ENCODE measurements at places on chromosomes 3 and 15.

DNA sequence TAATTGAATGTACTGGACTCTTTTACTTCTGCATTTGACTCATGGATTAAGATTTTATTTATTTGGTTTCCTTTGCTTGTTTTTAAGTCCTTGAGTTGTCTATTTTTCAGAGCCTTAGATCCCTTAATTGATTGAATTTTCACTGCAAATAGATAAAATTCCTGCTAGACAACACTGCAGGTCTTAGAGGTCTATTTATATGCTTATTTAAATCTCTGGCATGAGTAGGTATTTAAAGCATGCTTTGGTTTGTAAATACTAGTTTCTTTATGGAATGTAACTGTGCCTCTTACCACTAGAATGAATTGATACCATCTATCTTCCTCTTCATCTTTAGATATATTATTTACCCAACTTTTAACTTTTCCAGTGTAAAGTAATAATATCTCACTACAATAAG lies 20.0 kb downstream of the PLSCR5 start:
- DNase-seq: no peak

GRCh38 chr3:28326458-28326926 lies 22.0 kb upstream of the ZCWPW2 start:
- no peak for DNase-seq

DNA sequence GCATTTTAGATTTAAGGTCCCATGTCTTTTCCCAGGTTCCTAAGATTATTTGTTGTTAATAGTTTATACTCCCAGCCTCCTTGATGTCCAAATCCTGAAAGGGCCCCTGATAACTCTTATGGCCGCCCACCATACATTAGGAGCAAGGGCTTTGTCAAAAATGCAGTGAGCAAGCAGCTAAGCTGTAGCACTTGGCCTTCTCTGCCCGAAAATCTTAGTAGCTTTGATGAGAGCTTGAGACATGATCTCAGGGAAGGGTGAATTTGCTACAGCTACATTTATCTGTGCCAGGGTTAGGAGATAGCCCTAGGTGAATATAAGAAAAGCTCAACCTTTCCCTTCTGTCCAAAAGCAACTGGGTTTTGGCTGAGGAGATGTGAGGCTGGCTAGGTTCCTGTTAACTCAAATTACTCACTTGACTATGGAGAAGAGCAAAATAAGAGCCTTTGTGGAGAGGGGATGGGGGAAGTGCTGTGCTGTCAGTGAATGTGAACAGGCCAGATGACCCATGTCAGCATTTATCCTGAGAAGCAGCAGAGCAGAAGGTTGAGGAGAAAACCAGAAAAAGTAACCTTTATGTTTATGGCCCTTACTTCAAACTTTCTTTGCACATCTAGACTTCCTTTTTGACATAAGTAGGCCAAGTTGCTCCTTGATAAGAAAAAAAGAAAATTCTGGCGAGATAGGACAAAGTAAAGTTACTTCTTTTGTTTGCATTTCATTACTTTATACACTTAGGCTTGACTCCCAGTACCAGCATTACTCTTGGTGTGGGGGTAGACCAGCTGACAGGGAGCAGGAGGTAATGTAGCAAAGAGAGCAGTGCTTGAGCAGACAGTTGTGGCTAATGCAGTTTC lies 21.1 kb downstream of the MAPK6 start:
- DNase-seq: peak; percentile 6

DNA sequence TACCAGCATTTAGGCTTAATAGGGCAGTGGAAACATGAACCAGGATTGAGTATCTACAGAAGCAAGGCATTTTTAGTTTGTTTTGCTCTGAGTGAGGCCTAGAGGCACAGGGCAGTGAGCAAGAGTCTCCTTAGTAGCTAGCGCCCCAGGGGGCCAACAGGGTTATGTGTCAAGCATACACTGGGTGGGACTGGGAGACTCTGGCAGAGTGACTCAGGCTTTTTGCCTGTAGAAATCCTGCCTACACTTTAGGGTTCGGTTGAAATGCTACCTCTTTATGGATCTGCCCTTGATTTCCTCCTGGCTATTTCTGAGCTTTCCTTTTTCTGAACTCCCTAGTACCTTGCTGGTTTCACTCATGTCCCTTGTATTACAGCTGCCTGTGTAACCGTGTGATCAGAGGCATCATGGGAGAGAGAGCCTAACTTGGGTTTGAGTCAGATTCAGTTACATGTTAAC lies 72.2 kb downstream of the TOP2B start:
- DNase-seq: no peak

DNA sequence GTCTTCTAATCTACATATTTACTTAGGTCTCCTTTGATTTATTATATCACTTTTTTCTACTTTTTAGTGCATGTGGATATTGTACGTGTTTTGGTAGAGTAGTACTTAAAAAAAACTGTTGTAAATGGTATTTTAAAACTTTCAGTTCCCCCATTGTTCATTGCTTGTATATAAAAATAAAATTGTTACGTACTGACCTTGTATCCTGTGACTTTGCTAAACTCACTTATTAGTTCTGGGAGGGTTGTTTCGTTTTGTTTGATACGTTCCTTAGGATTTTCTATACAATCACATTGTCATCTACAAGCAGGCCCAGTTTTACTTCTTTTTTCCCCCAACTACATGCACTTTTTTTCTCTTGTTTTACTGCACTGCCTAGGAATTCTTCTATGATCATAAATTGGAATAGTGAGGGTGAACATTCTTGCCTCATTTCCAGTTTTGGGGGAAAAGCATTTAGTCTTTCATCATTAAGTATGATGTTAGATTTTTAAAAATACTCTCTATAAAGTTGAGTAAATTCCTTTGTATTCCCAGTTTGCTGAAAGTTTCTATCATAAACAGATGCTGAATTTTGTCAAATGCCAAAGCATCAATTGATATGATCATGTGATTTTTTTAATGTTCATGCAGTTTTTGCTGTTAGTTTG lies 33.5 kb upstream of the ACKR4 start:
- DNase-seq: no peak

GRCh38 chr3:56753206-56753820 lies 48.4 kb downstream of the ARHGEF3 start:
- DNase-seq: no peak
